NCI-H460 (cell line): ENCODE measurements at places on chromosomes 11 and 22. TPM values are rescaled to one million over a fixed set of nuclear protein-coding genes. Genes with fewer than 3 reads are reported as not detected.

DNA sequence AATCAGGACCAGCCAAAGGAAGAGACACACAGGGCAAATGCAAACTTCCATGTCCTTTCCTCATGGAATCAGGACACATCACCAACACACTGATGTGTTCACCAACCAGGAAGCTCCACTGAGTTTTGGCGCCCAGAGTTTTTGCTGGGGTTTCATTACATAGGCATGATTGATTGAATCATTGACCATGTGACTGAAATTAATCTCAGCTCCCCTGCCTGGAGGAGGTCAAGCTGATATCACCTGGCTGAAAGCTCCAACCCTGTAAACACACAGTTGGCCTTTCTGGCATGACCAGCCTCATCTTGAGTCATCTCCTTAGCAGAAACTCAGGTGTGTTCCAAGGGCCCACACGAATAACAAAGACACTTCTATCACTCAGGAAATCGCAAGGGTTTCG lies 133.2 kb downstream of the TRIM29 start:
- no peak for DNase-seq

DNA sequence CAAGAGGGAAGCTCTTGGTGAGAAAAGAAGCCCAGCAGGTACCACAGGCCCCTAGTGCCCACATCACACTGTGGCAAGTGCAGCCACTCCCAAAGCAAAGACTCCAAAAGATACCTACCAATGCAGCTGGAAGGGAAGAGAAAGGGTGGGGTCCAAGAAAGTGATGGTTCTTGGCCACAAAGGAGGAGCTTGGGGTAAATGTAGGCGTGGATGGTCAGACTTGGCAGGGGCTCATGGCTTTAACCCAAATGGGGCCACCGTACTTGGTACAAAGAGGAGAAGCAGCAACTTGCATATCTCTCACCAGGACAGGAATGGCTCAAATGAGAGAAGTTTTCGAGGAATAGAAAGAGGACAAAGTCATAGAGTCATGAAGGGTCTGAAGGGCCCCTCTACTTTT lies 4.8 kb downstream of the MAP3K11 start:
- DNase-seq: no peak

DNA sequence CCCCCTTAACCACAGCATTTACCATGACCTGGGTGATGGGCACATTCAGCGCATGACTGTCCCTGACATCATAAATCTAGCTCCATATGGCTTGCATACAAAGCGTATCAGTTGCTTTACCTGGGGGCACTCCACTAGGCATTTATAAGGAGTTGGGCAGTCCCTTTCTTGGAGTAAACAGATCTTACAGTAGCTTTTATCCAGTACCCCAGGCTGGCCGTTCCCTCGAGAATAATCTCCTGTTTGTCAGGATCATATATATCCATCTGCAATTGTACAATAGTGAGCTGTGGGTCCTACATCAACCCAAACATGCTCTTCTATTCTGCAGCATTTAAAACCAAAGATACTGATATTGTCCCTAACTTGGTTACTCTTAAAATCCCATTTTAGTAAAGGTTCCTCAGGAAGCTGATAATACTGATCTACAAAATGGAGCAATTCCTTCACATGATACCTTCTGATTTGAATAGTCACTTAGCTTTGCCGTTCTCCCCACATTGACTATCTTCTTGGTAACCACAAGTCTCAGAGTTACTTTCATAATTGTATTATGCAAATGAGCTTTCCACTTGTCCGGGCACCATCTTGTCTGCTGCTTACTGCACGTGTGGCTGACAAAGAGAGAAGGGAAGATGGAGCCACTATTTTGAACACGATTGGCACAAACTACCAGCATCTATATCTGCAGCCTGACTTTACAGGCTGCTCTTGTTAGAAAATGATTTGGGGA lies 205.0 kb downstream of the CWF19L2 start:
- DNase-seq: no peak

- DNase-seq: peak; percentile 18
Observed at GRCh38 chr11:72239313-72239848, 4.6 kb downstream of the PHOX2A start.

- no peak for DNase-seq
Observed at GRCh38 chr22:27514601-27515523, 286.7 kb downstream of the MN1 start.

GRCh38 chr11:27339941-27340340 lies 23.1 kb downstream of the CCDC34 start:
- DNase-seq: no peak

GRCh38 chr11:68819362-68819761 lies 22.4 kb downstream of the CPT1A start:
- no peak for DNase-seq

DNA sequence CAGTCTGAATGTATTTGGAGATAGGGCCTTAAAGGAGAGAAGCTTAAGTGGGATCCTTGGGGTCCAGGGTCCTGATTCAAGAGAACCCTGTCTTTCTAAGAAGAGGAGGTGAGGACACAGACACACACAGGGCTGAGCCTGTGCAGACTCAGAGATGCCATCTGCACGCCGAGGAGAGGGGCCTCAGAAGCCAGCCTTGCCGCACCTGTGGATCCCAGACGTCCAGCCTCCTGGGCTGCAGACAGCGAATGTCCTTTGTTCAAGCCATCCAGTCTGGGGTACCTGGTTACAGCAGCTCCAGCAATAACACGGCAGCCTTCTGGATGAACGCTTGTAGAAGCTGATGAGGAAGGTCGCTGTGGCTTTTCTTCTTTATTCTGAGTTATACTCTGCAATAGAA lies 1086.1 kb downstream of the BRD1 start:
- DNase-seq: no peak

- no peak for DNase-seq
Observed at GRCh38 chr11:33868647-33869461, 23.0 kb downstream of the LMO2 start.

GRCh38 chr11:99812516-99812915 lies 791.8 kb downstream of the CNTN5 start:
- no peak for DNase-seq

GRCh38 chr11:57823859-57824258 lies 62.3 kb downstream of the CTNND1 start:
- no peak for DNase-seq

GRCh38 chr22:46336119-46337078 lies 885 bp downstream of the TRMU start:
- no peak for DNase-seq

DNA sequence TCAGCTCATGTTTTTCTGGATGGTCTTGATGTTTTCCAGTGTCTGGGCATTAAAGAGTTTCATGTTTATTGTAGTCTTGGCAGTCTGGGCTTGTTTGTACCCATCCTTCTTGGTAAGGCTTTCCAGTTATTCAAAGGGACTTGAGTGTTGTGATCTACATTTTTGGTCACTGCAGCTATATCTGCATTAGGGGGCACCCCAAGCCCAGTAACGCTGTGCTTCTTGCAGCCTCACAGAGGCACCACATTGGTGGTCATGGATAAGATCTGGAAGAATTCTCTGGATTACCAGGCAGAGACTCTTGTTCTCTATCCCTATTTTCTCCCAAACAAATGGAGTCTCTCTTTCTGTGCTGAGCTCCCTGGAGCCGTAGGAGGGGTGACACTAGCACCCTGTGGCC lies 451.5 kb upstream of the FAT3 start:
- DNase-seq: no peak

GRCh38 chr11:44452827-44453572 lies 112.5 kb upstream of the CD82 start:
- no peak for DNase-seq

DNA sequence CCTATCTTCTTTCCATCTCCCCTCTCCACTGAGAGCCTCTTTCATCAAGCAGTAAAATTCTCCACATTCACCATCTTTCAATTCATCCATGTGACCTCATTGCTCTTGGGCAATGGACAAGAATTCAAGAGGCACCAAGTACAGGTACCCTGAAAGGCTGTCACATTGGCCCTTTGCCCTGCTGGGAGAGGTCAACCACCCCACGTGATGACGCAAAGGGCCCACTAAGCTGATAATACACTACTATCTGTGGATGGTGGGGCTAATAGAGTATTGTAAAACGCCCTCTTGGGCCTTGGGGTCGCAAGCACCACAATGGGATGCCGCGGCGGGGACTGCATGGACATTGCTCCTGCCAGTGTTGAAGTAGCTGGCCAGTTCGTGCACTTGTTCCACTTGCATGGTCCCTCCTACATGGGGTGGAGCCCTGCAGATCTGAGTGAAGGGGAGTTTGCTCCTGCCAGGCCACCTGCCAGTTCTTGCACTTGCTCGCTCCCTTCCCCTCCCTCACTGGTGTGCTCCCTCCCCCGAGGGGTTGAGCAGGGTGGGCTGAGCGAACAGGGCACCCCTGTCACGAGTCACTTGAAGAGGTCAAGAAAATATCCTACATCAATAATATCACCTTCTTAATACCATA lies 1578.8 kb upstream of the RAG2 start:
- DNase-seq: no peak

- no peak for DNase-seq
Observed at GRCh38 chr11:841981-842369, 354 bp downstream of the POLR2L start.

- DNase-seq: no peak
Observed at GRCh38 chr11:96199563-96200025, 143.4 kb downstream of the MAML2 start.

GRCh38 chr11:22037505-22037904 lies 155.4 kb upstream of the ANO5 start:
- no peak for DNase-seq

DNA sequence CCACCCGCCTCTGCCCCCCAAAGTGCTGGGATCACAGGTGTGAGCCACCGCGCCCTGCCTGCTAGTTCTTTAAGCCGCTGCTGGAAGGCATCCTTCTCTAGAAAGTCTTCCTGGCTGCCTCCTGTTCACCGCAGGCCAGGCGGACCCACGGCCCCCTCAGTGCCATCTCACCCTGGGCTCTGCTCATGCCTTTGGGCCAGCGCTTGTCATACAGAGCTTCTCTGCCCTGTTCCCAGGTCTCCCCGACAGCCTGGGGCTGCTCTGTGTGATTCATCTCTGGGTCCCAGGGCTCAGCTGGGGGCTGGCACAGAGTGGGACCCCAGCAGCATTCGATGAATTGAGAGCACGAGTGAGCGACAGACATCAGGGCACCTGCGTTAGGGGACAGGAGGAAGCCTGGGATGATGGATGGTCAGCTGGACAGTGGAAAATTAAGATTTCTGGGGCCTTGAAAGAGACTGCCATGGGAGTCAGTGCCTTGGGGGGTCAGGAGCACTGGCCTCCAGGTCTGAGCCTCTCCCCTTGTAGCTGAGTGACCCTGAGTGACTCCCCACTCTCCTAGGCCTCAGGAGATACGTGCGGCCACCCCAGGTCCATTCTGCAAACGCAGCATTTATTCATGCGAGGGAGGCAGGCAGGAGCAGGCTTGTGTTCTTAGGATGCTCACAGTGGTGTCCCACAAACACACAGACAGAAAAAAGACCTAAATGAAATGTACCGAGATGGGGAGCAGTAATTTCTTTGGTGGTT lies 23.3 kb upstream of the PRR5 start:
- no peak for DNase-seq

GRCh38 chr22:43100225-43100624 lies 10.3 kb upstream of the BIK start:
- DNase-seq: no peak

DNA sequence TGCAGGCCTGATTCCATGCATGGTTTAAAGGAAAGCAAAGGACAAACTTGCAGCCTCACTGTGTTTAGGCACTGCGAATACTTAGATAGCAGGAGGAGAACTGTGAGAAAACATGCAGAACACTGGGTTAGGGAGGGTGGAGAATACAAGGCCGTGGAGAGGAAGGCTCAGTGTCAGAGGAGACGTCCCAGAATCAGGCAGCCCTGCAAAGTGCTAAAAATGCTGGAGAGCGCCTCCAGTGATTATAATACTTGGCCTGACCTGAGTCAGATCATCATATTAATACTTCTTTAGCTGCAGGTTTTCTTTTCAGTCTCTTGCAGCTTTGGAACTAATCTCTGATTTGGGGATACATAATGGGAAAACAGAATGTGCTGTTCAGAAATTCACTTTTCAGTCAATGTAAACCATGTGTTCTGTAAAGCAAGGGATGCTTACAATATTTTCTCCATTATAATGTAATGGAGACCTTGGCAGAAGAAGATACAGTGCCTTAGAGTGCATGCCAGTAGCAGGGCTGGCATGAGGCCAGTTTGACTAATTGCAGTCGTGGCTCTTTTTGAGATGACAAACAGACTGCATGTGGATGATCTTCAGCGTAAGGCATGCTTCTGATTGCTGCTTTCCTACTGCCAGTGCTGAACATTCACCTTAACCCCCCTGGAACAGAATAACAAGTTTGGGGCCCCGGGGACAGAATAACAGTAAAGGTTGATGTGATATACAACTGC lies 16.8 kb downstream of the EXT2 start:
- DNase-seq: no peak

- no peak for DNase-seq
Observed at GRCh38 chr22:36129486-36130388, 30.8 kb downstream of the APOL3 start.

GRCh38 chr22:24423519-24424000 lies 3.8 kb upstream of the ADORA2A start:
- DNase-seq: peak; percentile 14

DNA sequence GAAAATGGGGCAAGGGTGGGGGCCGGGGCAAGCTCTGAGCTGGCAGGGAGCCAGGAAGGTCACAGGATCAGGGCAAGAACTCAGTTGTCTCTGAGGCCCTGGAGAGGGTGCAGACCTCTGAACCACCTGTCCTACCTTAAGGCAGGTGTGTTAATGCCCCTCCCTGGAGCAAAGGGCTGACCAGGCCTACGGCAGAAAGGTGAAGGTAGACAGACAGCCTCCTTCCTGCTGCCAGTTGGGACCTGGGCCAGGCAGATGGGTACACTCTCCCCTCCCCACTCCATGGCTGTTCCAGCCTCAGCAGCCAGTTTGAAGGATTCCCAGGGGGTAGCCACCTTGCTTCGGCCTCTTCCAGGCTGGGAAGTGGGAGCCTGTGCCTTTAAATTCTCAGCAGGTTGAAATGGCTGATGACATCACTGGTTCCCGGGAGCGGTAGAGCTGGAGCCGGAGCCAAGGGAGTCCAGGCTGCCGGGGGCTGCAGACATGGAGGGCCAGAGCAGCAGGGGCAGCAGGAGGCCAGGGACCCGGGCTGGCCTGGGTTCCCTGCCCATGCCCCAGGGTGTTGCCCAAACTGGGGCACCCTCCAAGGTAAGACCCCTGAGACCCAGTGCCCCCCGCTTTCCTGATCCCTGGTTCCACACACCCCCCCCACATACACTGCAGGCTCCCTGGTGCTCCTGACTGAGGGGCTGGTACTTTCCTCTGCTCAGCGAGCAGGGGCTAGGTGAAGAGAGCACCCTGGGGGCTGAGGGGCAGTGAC lies at the start of gene INPP5J:
INPP5J (plus strand) TSS at position 435 of the 760 bp plus-strand sequence; CDS start at position 484, 49 bp downstream.
- peak; percentile 34 for DNase-seq

RAPSN gene
- total RNA-seq: 0.17 TPM in 1 of 2 replicates, not detected in the other

KDM4D gene
- total RNA-seq: 0.17 and 0.57 TPM in 2 replicates

MMP11 gene
- 1.8 and 2.1 TPM in 2 replicates for total RNA-seq

PLAAT2 gene
- total RNA-seq: not detected in 2 replicates

OR4A16 gene
- total RNA-seq: not detected in 2 replicates

CCDC15 gene
- total RNA-seq: 1.8 and 2.3 TPM in 2 replicates

OLFML1 gene
- 0.05 TPM in 1 of 2 replicates, not detected in the other for total RNA-seq

GPR83 gene
- 0.02 TPM in 1 of 2 replicates, not detected in the other for total RNA-seq

YPEL4 gene
- total RNA-seq: not detected in 2 replicates

TMEM132A gene
- 20.9 and 22.0 TPM in 2 replicates for total RNA-seq

MEI1 gene
- 0.43 and 0.50 TPM in 2 replicates for total RNA-seq
